H9 (cell line): ENCODE measurements at places on chromosomes 3 and 15. TPM values are rescaled to one million over a fixed set of nuclear protein-coding genes. Genes with fewer than 3 reads are reported as not detected.

DNA sequence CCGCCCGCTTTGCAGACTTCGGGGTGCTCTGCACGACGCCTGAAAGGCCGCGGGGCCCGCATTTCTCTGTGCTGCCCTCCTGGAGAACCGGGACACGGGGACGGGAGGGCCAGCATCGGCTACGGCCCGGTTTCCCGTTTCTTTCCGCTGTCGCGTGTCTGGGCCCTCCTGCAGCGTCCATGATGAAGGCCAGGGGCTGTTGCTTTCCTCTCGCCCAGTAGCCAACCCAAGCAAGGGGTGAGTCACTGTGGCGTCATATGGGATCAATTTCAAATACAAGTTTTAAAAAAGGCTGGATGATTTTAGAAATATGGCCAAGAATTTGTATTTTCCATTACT, 435 bp downstream of the SLC35G2 start:
- peak; percentile 60 for DNase-seq

Gene C3orf80
- 0.13 and 0.15 TPM in 2 replicates for total RNA-seq

GRCh38 chr15:90143166-90143655, 40.9 kb upstream of the IDH2 start:
- DNase-seq = peak; percentile 94

DNA sequence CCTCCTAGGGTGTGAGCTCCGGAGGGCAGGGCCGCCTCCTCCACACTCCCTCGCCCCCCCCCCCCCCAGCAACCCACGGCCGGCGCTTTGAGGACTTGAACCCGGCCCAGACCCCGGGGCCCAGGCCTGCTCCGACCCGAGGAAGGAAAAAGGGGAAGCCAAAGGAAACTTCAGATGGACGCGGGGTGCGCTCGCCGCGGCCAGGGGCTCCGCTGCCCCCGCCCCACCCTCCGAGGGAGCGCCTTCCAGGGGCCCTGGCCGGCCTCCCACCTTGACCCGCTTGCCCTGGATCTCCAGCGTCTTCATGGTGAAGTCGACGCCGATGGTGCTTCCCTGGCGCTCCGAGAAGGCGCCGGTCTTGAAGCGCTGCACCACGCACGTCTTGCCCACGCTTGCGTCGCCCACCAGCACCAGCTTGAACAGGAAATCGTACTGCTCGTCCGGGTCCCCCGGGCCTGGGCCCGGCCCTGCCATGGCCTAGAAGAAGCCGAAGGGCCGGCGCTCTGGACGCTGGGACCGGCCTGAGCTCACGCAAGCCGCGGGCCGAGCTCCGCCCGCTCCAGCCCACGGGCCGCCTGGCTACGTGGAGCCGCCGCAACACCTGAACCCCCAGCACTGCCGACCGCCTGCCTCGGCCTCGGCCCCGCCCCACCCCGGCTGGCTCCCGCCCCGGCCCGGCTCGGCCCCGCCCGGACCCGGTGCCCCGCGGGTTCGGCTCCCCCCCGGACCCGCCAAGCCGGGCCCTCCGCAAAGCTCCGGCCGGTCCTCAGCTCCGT, 400 bp downstream of the RAB43 start:
- DNase-seq = no peak

Gene GOLGA6D
- 0.35 and 0.37 TPM in 2 replicates for total RNA-seq

DNA sequence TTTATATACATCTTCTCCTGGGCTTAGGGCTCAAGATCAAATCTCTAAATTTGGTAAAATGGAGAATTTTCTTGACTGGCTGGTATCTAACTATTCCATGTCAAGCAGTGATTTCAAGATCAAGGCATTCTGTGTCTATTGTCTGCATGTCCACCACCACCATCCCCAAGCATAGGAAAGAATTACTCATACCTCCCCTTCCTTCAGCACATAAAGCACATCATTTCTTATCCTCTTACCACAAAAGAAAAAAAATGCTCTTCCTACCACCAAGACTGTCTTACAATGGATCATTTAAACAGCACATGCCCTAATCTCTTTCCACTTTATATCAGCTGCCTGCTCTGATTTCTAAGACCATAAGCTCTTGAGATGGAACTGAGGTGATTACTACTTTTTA, 470.5 kb upstream of the THBS1 start:
- DNase-seq = no peak

Gene CHAC1
- total RNA-seq = 47.2 and 48.7 TPM in 2 replicates

Gene SCG5
- 23.9 and 24.2 TPM in 2 replicates for total RNA-seq

Gene VEPH1
- total RNA-seq = 7.7 and 7.9 TPM in 2 replicates

- DNase-seq = no peak
Measured at GRCh38 chr15:59548501-59549226, 62.9 kb upstream of the GCNT3 start.

Gene TMED3
- total RNA-seq = 44.3 and 46.4 TPM in 2 replicates

DNA sequence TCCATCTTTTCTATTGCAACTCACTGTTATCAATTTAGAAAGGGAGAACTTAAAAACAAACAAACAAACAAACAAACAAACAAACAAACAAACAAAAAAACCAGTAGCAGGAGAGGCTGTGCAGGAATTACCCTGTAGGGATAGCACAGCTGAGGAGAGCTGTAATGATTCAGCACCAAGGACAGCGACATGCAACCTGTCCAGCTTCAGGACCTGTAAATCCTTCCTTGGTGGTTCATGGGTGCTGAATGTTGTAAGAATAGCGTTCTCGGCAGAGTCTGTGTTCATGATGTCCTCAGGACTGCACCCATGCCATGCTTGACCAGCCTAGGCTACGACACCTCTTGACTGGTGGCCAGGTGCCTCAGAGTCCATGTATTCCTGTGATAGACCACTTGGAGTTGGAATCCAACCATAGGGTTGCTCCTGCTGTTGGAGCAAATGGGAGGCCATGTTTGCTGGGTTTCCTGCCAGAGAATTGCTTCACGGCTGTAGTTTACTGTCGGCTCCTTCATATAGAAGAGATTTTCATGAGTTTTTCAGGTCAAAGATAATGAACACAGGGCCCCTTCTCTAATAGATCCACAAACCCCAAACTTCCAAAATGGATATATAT, 65.9 kb downstream of the CACNA2D3 start:
- DNase-seq = peak; percentile 73

GRCh38 chr3:53026382-53027162, 19.3 kb downstream of the SFMBT1 start:
- DNase-seq = peak; percentile 71

DNA sequence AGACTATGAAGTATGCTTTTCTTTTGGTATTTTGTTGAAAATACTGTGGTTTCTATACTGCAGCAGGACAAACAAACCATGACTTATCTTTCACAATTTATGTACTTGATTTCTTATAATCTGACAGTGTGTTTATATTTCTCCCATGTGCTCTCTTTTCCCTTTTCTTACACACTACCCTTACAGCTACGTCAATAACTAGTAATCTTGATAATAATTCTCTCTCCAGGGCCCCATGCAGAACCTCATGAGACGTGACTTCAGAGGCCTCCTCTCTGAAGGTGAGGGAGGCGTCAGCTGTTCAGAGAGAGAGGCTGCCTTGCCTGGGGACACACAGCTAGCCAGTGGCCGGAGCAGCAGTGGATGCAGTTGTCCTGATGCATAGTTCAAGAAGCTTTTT, 35.9 kb downstream of the KY start:
- no peak for DNase-seq

DNA sequence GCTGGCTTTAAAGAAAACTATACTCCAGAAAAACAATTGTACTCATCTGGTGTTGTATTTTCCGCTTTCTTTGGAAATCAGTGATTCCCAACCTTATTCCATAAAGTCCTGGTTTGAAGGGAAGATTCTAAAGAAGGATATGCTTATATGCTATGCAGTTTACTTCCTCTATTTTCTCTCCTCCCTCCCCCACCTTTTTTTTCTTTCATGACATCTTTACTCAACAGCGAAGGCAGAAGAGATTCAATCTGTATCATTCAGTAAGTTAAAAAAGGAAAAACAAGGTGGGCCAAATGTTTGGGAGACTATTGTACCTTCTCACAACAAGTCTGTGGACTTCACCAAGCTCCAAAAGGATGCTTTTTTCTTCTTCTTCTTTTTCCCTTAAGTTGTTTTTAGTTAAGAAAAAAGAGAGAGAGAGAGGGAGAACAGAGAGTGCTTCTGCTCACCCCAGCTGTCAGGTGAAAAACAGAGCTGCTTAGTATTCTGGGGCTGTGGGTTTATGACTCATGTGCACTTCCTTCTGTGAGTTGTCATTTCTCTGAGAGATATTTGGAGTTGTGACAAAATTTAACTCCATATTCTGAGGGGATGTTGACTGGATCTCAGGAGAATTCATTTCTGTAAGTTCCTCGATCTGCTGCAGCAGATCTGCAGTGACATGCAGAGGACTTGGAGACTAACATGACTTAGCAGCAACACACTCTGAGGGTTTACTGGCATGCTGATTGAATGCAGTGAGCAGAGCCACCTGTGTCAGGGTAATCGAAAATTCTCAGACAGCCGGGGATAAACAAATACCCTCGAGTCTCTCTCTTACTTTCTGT, 70.7 kb downstream of the SSR3 start:
- no peak for DNase-seq

- DNase-seq = no peak
Measured at GRCh38 chr15:43314171-43314570, 16.2 kb downstream of the LCMT2 start.

GRCh38 chr3:52216585-52217408, 8.6 kb downstream of the TLR9 start:
- DNase-seq = peak; percentile 27

Gene AADACL2
- not detected in 2 replicates for total RNA-seq

DNA sequence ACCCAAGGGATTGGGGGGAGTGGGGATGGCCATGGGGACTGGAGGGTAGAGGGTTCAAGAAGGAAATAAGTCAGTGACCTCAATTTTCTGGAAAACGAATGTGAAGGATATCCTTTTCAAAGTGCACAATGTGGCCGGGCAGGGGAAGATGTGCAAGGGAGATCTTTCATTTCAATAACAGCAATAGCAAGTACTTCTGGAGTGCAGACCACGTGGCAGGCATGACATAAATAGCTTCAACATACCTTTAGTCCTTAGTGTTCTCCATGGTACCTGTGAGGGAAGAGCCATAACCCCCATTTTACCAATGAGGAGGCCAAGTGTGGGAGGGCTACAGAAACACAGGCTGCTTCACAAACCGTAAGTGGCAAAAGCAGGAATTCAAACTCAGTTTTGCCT, 138.7 kb downstream of the FOXP1 start:
- DNase-seq = no peak

DNA sequence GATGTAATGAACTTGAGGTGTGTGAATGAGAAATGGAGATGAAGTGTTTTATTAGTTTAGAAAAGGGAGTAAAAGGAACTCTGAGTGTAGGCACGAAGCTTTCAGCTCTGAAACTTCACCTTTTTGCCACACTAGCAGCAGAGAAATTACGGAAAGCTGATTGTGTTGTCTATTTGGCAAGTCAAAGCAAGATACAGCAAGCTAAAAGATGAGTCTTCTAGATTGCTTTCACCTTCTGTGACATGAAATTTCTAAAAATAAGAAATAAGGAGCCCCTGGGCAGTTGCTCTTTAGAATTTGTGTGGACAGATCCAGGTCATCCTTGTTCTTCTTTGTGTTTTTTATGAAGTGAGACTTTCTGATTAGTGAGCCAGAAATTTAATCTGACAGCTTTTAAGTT, 143.4 kb downstream of the FNDC3B start:
- no peak for DNase-seq

DNA sequence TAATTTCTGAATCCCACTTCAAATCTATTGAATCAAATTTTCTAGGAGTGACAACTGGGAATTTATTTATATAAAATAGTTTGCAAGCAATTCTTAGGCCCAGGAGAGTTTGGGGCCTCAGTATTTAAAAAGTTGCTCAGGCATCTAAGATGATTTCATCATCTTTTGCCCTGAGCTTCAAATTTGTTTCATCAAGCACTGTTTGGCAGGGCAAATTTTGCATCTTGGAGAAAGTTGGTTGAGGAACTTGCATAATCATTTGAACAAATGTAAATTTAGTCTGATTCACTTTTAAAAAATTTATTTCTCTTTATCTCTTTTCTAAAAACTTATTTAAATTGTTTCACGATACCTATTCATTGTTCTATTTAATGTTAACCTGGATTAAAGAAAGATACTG, 702.8 kb downstream of the SI start:
- DNase-seq = no peak

DNA sequence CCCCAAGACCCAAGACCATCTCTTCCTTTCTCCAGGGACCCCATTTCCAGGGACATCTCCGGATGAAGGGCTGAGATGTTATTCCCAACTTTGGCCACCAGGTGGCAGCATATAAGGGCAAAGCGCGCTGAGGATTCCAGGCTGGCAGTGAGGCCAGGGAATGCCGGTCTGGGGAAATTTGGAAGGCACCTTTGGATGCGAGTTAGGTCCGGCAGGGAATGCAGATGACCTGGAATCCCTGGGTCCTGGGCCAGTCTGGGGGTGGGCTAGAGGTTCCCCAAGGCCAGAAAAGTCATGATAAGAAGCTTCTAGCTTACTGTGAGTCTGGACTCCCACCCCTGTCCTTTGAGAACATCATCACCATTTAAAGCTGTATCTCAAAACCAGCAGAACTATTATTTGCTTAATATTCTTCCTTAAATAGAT, 1.6 kb upstream of the CHST13 start:
- peak; percentile 76 for DNase-seq

- DNase-seq = peak; percentile 54
Measured at GRCh38 chr3:16369885-16370284, 104.9 kb downstream of the OXNAD1 start.

DNA sequence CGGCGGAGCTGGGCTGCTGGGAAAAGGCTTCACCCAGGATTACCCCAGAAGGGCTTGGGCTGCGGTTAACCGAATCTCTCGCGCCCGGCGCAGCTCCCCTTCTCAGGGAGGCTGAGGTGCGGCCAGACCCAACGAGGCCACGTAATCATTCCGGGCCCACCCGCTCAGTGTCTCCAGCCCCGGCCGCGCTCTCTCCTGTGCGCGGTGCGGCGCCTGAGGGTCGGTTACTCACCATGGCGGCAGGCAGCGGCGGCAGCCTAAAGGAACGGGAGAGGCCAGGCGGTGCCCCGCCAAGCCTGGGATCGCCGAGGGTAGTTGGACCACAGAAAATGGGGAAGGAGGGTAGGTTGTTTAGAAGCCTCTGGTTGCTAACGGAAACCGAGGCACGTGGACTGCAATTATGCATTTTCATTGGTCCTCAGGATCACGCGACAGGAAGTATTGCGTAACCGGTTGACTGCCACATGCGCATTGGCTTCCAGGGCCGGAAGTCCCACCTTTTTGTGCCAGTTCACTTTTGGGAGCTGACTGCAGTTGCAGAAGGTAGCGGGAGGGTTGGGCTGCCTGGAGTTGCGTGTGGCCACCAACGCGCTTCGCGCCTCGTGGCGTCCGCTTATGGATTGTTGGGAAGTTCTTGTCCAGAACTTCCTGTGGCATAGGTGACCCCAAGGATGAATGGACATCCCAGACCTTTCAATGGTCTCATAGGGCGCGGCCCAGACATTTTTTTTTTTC, at the start of gene LZTFL1:
Gene LZTFL1 (minus strand): TSS at position 363 of the 735 bp plus-strand sequence. CDS start 128 bp downstream, at position 235.
- peak; percentile 95 for DNase-seq

DNA sequence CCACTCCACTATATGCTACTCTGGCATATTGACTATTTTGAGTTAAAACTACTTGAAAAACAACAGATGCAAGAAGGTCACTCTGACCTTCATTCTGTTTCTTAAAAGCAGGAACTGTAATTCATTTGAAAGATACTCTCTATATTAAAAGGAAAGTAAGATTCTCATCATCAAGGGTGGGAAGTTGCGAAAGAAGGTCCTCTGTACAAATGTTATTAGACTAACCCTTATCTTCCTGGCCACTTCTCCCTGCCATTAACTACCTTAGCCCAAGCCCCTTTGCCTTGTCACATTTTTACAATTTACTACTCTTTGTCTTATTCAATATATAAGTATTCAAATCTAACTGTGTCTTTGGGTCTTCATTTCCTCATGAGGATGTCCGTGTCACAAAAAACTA, 16.1 kb downstream of the SIDT1 start:
- no peak for DNase-seq

GRCh38 chr3:30233913-30234646, 372.3 kb upstream of the TGFBR2 start:
- DNase-seq = no peak

Gene SLC12A8
- total RNA-seq = 8.2 and 9.1 TPM in 2 replicates
